Activated naive CD8-positive, alpha-beta T cell treated with anti-CD3 and anti-CD28 coated beads, Interleukin-2, amount 50 U/mL, for 16 hours (primary cell): ENCODE measurements at places on chromosomes 16 and 17.

- no peak for DNase-seq
Observed at GRCh38 chr16:75566758-75567255, 628 bp downstream of the GABARAPL2 start.

DNA sequence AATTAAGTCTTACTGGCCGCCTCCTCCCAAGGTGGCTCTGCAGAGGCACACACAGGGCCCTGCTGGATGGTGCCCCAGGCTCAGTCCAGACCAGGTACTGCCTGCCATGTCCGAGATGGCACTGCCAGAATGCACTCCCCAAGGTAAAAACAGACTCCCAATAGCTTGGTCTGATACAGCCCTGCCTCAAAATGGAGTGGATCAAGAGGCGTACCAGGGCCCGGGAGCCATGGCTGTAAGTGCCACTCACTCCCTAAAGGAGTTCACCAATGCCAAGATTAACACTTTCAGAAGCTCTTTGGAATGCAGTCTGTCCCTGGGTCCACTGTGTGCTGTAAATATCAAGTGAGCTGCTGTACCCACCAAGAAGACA, 576 bp upstream of the MYO18A start:
- DNase-seq = no peak

DNA sequence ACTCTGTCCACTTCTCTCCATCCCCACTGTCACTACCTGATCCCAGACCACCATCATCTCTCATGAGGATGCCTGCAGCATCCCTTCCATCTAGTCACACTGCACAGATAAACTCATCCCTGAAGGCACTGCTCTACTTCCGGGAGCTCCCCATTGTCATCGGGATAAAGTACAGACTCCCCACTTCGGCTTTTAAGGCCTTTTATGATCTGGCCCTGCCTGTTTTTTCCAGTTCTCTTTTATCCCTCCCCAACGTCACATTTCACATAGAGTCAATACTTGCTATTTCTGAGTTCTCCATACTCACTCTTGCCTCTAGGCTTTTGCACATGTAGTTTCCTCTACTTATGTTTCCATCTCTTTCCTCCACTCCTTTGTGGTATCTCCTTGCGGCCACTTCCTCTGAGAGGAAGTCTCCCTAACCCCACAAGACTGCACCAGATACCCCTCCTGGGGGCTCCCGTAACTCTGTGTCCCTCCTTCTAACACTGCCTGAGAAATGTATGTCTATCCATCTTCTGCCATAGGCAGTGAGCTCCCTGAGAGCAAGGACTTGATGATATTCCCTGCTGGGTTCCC, 66.9 kb downstream of the COPRS start:
- DNase-seq = no peak

GRCh38 chr17:16926571-16927451, 45.1 kb downstream of the TNFRSF13B start:
- no peak for DNase-seq

GRCh38 chr16:48244080-48244862, at the start of gene LONP2:
LONP2 (plus strand) TSS chr16:48244300; CDS start chr16:48244389, 89 bp downstream.
- DNase-seq = peak; percentile 87

- DNase-seq = no peak
Observed at GRCh38 chr17:29620271-29620670, 2.4 kb downstream of the CORO6 start.

DNA sequence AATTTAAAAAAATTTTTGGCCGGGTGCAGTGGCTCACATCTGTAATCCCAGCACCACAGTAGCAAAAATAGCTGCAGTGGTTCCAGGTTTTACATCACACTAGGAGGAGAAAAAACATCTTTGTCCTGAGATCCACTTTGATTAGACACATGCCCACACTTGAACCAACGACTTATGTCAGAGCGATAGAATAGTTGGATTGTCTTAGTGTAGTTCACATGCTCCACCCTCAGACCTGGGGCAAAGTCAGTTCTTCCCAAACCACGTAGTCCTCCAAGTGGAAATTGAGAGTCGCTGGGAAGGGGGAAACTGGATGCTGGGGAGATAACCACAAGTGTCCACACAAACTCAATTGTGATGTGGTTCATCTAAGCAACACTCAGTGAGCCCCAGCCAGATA, 11.4 kb upstream of the ITGAM start:
- DNase-seq = no peak

GRCh38 chr16:66840883-66841282, 3.3 kb upstream of the CA7 start:
- no peak for DNase-seq

DNA sequence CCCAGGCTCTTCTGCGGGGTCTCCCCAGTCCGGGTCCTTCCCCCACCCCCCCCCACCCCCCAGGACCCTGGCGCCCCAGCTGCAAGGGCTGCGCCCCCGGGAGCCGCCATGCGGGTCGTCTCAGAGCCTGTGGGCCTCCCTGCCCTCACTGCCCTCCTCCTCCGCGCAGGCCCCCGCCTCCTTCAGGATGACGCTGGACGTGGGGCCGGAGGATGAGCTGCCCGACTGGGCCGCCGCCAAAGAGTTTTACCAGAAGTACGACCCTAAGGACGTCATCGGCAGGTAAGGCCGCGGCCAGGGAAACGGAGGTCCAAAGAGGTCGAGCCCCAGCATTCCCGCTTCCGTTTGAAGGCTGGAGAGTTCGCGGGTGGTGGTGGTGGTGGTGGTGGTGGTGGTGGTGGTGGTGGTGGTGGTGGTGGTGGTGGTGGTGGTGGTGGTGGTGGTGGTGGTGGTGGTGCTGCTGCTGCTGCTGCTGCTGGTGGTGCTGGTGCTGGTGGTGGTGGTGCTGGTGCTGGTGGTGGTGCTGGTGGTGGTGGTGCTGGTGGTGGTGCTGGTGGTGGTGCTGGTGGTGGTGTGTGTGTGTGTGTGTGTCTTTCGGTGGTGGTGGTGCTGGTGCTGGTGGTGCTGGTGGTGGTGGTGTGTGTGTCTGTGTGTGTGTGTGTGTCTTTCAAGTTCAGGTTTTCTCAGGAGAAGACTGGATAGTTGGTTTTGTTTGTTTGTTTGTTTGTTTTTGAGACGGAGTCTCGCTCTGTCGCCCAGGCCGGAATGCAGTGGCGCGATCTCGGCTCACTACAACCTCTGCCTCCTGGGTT, 615 bp downstream of the PHKG2 start:
- no peak for DNase-seq

- no peak for DNase-seq
Observed at GRCh38 chr17:67491681-67492024, 114.6 kb downstream of the PITPNC1 start.

- DNase-seq = no peak
Observed at GRCh38 chr16:12082226-12082887, 105.8 kb downstream of the SNX29 start.

DNA sequence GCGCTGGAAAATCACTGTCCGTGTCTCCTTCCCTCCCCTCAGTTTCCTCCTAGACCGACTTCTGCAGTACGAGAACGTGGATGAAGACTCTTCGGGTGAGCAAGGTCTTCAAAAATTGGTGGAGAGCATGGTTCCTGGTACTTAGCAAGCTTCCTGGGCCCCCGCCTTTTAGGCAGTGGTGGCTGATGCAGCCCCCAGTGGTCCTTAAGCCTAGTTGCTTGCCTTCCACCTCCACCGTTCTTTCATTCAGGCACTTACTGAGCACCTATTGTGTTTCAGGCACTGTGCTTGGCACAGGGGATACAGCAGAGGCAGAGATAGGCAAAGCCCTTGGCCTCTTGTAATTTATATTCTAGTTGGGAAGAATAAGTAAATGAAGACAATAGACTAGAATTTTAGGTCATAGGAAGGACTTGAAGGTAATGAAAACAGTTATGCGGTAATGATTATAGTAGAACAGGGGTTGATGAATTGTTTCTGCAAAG, 767 bp downstream of the INO80E start:
- no peak for DNase-seq

GRCh38 chr17:16994631-16995030, 22.7 kb upstream of the TNFRSF13B start:
- no peak for DNase-seq

- DNase-seq = no peak
Observed at GRCh38 chr17:79294459-79295071, 219.9 kb downstream of the ENGASE start.

DNA sequence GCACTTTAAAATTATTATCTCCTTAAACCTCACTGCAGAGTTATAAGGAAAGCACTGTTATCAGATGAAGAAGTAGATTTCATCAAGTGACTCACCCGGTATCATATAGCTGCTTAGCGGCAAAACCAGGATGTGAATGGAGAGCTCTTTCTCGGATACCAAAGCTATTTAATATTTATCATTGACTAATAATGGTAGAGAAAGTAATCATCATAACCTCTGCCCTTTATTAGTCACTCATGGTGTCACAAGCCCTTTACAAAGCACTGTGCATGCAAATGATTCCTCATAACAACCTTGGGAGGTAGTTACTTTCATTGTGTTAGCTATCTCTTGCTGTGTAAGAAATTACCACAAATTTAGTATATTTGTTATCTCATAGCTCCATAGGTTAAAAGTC, 592.9 kb downstream of the MAF start:
- no peak for DNase-seq

- DNase-seq = no peak
Observed at GRCh38 chr17:41835800-41836549, at the start of gene NT5C3B. NT5C3B (minus strand) TSS chr17:41836232; CDS start chr17:41836193, 39 bp downstream.

GRCh38 chr16:71956486-71956885, 43.7 kb downstream of the PKD1L3 start:
- DNase-seq = no peak

- no peak for DNase-seq
Observed at GRCh38 chr17:43713494-43714162, 45.0 kb downstream of the SOST start.

DNA sequence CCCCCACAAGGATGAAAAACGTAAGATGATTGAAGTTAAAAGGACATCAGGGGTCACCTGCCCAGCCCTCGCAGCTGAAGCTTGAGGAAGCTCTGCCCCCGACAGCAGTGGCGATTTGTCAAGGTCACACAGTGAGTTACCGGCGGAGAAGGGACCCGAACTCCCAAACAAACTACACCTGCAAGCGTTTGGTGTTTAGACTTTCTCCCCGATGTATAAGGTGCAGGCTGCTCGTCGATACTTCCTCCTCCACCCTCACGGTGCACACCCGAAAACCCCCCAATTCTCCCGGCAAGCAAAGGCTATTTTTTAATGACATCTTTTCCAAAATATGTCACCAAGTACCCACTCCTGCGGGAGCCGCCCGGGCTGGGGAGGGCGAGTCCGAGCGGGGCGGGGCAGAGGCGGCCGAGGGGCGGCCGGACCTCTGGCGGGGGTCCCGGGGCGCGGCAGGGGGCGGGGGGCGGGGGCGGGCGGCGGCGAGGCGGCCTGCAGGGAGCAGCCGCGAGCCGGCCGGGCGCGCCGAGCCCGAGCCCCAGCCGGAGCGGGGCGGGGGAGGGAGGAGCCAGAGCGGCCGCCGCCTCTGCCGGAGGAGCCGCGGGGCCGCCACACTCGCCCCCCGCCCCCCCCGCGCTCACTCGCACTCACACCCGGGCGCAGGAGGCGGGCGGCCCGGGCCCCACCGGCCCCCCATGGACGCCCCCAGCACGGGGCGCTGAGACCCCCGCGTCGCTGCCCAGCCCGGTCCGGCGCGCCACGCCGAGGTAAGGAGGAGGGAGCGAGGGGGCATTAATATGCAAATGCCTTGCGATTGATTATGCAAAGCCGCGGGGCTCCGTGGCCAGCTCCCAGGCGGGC, at the start of gene THRA:
Gene THRA, plus strand, starts transcription at position 637 of the 858 bp plus-strand sequence. CDS start 11,524 bp downstream, outside the sequence.
- peak; percentile 46 for DNase-seq

DNA sequence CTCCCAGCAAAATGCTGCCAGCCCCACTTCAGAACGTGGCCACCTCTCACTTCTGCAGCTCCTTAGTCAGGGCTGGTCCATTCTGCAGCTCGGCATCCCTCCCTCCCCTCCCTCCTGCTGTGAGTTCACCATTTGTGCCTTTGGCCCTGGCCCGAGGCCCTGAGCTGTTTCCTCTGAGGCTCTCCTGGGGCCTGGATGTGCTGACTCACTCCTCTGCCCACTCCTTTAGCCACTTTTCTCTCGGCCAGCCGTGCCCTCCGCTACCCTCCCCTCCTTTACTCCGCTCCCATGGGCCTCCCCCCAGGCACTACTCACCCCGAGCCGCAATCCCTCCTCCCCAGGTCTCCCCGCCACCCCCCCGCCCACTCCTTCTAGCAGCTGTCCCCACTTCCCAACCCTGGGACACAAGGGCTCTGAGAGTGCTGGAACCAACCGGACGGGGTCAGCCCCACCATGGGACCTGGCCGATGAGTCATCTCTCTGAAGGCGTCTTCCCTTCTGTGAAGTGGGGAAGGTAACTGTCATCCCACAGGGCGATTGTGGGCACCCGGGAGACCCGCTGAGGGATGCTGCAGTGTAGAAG, 11.5 kb downstream of the KCNG4 start:
- DNase-seq = no peak

DNA sequence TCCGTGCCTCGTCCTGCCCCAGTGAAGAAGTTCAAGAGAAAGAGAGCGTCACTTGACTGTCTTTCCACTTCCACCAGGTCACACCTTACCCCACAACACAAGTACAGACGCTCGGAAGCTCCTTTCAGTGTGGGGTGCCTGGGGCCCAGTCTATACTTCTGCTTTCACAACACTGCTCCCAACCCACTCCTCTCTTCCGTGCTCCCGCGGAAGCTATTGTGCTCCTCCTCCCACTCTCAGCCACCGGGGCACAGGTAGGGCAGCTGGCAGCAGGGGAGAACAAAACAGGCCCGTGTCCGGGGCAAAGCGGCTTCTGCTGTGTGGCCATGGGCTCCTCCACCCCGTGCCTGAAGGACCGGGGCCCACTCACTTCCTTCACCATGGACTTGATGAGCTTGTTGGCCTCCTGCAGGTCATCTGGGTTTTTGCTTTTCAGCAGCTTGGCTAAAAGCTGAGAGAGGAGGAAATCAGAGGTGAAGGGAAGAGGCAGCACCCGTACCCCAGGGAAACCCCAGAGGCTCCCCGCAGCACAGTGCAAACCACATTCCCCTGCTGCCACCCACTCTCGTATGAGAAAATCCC, 18.9 kb downstream of the GGA3 start:
- DNase-seq = no peak

GRCh38 chr16:65375651-65376050, 253.8 kb upstream of the CDH11 start:
- no peak for DNase-seq

DNA sequence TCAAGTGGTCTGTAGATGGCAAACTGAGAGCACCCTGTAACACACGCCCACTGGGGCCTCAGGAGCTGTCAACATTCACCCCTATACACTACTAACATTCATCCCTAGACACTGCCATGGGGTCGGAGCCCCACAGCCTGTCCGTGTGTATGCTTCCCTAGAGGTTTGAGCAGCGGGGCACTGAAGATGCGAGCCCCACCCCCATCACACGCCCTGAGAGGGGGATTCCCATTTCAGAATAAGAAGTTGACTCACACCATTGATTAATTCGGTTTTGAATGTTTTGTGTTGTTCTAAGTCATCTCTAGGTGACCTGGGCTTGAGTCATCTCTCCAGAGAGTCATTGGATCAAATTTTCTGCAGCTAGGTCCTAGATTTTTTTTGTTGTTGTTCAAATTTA, 37.3 kb upstream of the MMD start:
- no peak for DNase-seq
